ENCODE measurements at places on chromosomes 7 and 10. TPM values are rescaled to one million over a fixed set of nuclear protein-coding genes. Genes with fewer than 3 reads are reported as not detected.

DNA sequence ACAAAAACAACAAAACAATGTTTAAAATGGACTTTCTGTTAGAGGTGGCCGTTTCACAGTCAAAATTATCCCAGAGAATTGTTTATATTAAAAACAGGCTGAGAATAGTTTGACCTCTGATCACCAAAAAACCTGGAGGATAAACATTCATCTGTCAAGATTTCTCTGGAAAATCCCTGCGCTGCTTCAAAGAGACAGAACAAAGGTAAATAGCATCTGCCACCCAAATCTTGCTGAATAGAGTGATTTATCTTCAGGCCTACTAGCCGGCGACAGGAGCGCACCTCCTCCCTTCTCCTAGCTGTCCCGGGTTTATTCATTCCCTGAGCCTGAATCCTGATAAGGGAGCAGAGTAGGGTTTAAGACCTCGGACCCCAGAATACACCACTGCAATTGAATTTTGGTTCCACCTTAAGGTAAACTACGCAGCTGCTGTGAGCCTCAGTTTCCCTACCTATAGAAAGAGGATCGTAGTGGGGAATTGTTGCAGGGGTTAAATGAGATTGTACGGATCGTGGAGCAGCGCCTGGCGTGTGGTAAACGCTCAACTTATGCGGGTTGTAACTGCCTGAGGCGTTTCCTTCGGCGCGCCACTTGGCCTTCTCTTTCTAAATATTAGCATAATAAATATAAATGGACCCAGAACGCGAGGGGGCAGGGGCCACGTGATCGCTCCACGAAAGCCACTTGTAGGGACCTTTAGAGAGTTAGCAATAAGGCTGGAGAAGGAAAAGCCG lies 498 bp upstream of the ST7 start:
- H3K36me3 ChIP-seq: no peaks in the 10 kb centered on the region
- H3K4me3 ChIP-seq: peak overlapping the region; percentile 86
- peaks cover 54% of the 10 kb centered on the region for H3K4me1 ChIP-seq
- H3K27me3 ChIP-seq: no peaks in the 10 kb centered on the region

DNA sequence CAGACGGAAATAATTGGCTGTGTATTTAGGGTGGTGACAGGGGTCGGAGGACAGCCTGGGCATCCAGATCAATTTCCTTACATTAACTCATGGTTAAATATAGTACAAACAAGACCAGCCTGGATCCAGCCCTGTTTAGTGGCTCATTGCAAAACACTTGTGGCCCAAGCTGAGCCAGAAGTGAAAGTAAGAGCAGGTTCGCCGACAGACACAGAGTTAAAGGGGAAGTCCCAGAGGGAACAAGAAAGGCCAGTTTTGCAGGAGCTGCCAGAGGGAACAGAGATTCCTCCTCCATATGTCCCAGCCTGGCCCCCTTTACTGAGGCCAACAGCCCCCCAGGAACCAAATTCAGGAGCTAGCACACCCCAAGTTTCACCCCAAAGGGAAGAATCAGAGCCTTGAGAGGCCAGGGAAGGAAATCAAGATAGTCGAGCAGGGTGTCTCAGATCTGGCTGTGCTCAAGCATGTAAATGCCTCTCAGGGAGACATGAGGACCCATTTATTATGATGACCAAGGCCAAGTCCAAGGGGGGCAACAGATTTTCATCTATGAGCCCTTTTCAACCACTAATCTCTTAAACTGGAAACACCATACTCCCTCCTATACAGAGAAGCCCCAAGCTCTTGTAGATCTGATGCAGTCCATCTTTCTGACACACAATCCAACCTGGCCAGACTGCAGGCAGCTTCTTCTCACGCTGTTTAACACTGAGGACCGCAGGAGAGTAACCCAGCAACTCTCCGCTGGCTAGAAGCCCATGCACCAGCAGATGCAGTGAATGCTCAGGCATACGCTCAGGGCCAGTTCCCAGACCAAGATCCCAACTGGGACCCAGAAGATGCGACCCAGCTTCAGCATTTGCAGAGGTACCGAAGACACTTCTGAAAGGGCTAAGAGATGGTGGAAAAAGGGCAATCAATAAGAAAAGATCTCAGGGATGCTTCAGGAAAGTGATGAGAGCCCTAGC lies 15.9 kb upstream of the ADCK2 start:
- DNase-seq: peak; percentile 71
- peaks cover 21% of the 10 kb centered on the region for H3K4me1 ChIP-seq
- no peaks in the 10 kb centered on the region for H3K27me3 ChIP-seq
- H3K4me3 ChIP-seq: peak overlapping the region; percentile 36
- no peaks in the 10 kb centered on the region for H3K36me3 ChIP-seq

DNA sequence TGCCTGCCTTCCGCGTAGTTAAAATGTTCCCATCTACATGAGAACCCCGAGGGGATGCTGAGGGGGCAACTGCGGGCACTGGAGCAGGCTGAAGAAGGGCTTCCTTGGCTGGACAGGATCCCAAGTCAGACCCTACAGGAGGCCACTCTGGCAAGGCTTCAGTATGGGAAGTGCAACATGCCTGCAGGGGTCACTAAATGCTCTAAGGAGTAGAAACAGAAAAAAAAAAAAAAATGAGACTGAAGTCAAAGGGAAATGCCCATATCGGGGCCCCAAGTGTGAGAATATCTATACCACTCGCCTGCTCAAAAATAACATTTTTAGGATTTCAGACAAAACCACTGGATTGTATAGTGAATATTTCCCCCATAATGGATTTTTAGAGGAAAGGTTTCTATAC lies 33.5 kb downstream of the FAM204A start:
- no peak overlapping the region for H3K4me3 ChIP-seq
- peaks cover 80% of the 10 kb centered on the region for H3K36me3 ChIP-seq
- no peak for DNase-seq
- H3K4me1 ChIP-seq: no peaks in the 10 kb centered on the region

GRCh38 chr7:50142425-50143017 lies 49.5 kb upstream of the ZPBP start:
- H3K36me3 ChIP-seq: no peaks in the 10 kb centered on the region
- no peaks in the 10 kb centered on the region for H3K4me1 ChIP-seq
- H3K4me3 ChIP-seq: no peak overlapping the region
- DNase-seq: no peak

GRCh38 chr7:12358694-12359093 lies 45.0 kb downstream of the VWDE start:
- H3K36me3 ChIP-seq: no peaks in the 10 kb centered on the region
- no peaks in the 10 kb centered on the region for H3K27me3 ChIP-seq
- no peak overlapping the region for H3K4me3 ChIP-seq
- no peak overlapping the region for H3K27ac ChIP-seq

DNA sequence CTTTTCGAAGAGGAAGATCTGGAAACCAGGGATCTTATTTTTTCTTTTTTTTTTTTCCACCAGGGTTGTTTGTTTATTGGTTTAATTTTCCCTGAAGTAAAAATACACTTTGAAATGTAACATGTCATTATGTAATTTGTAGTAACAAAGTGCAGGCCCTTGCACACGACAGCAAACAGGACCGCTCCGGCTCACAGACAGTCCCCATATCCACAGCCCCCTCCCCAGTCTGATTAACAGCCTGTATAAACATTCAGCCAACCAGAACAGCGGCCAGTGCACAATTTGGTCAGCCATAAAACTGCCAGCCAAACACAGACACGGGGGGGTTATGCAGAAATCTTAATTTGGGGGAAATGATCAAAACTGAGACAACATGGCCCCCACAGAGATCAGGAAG lies 431.6 kb upstream of the NPVF start:
- H3K27ac ChIP-seq: no peak overlapping the region
- no peaks in the 10 kb centered on the region for H3K36me3 ChIP-seq
- no peaks in the 10 kb centered on the region for H3K27me3 ChIP-seq
- no peak overlapping the region for H3K4me3 ChIP-seq
- DNase-seq: no peak

DNA sequence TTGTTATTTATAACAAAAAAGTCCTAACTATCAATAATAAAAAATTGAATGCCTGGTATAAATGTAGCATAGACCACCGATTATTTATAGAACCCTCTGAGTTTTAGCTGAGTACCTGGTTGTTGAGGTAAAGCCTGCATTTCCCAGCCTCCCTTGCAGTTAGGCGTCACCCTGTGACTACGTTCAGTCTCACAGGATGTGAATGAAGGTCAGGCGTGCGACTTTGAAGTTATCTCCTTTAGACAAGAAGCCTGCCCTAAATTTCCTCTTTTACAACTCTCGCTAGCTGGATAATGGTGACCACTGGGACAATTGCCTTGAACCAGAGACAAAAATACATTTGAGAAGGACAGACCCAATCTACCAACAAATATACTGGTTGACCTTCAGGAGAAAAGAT lies 67.5 kb upstream of the TES start:
- no peak overlapping the region for H3K4me3 ChIP-seq
- H3K36me3 ChIP-seq: no peaks in the 10 kb centered on the region
- H3K27me3 ChIP-seq: no peaks in the 10 kb centered on the region
- no peak for DNase-seq
- H3K27ac ChIP-seq: no peak overlapping the region

- DNase-seq: no peak
- no peak overlapping the region for H3K27ac ChIP-seq
- H3K36me3 ChIP-seq: peaks cover 96% of the 10 kb centered on the region
- H3K27me3 ChIP-seq: no peaks in the 10 kb centered on the region
Observed at GRCh38 chr7:139589474-139589873, 66.0 kb downstream of the CLEC2L start.

DNA sequence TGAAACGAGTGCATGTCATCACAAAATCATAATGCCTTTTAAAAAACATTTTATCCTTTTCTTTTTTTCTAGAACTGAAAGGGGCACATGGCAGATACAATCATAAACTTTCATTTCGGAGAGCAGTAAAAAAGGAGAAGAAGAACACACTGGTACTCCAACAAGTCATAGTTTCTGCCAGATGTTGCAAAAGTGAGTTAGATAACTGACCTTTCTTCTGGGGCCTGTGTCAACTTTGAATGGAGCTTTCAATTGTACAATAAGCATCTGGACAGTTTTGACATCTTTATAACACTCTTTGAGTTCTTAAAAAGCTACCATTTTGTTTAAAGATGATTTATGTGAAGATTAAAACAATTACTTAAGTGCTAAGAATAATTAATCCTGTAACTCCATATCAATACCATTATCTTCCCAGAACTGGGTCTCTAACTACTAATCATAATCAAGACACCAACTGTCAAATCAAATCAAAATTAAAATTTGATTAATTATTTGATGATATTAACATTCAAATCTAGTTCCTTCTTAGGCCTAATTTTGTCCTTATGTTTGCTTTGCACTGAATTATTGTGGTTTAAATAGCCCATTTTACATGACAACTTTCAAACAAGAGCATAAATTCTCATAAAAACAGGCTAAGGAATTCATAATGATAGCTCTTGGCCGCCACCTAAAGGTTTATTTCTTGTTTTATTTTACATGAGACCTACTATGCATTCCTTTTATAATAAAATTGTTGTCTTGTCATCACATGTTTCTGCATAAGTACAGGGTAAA lies 19.5 kb upstream of the ITGB8 start:
- no peak overlapping the region for H3K4me3 ChIP-seq
- H3K27me3 ChIP-seq: no peaks in the 10 kb centered on the region
- no peaks in the 10 kb centered on the region for H3K4me1 ChIP-seq
- no peak overlapping the region for H3K27ac ChIP-seq
- no peaks in the 10 kb centered on the region for H3K36me3 ChIP-seq
- DNase-seq: no peak

GRCh38 chr7:105178928-105179541 lies 165.0 kb downstream of the KMT2E start:
- H3K4me1 ChIP-seq: no peaks in the 10 kb centered on the region
- no peaks in the 10 kb centered on the region for H3K36me3 ChIP-seq
- H3K27me3 ChIP-seq: no peaks in the 10 kb centered on the region

GRCh38 chr10:10886861-10887531 lies 130.7 kb upstream of the CELF2 start:
- no peak for DNase-seq
- no peaks in the 10 kb centered on the region for H3K4me1 ChIP-seq
- no peak overlapping the region for H3K27ac ChIP-seq
- H3K4me3 ChIP-seq: no peak overlapping the region
- no peaks in the 10 kb centered on the region for H3K27me3 ChIP-seq

DNA sequence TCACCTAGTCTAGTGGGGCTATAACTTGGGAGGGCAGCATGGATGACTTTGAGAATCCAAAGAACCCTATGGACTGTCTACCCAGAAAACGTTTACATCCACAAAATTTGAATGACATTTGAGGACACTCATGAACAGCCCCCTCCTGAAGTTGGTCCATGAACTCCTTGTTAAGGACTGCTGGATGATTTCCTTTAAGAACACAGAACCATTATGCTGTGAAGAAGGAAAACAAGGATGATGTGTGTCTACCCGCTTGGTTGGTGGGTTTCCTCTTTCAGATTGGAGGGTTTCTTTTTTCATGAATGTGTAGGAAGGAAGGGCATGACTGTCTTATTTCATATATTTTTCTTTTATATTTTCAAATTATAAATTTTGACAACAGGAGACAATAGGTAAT lies 58.3 kb downstream of the ARID5B start:
- DNase-seq: no peak
- H3K27ac ChIP-seq: no peak overlapping the region
- H3K36me3 ChIP-seq: no peaks in the 10 kb centered on the region
- H3K27me3 ChIP-seq: no peaks in the 10 kb centered on the region

The DENND10 gene
- total RNA-seq: 33.8 TPM

The HOXA2 gene
- 1.5 TPM for total RNA-seq

The HGF gene
- 17.2 TPM for total RNA-seq

The RPS24 gene
- total RNA-seq: 1,077 TPM

The FRAT2 gene
- total RNA-seq: 27.5 TPM

The FAM20C gene
- 42.9 TPM for total RNA-seq

The PSMC2 gene
- total RNA-seq: 89.4 TPM

The KLLN gene
- total RNA-seq: 0.71 TPM

Measured in lower lobe of right lung (tissue), 2 donors.